Activated T-helper 2 cell treated with anti-CD3 and anti-CD28 coated beads, Interferon-gamma antibody, Interleukin-2, Interleukin-4, amounts not matched to agents 10 μg/mL and 5 μg/mL and 100 μg/mL, durations not matched to agents 14 hours and 24 hours and 36 hours (primary cell): ENCODE measurements at places on chromosomes 1 and 21.

GRCh38 chr1:151847867-151848596 lies 5.5 kb downstream of the THEM5 start:
- DNase-seq = no peak

DNA sequence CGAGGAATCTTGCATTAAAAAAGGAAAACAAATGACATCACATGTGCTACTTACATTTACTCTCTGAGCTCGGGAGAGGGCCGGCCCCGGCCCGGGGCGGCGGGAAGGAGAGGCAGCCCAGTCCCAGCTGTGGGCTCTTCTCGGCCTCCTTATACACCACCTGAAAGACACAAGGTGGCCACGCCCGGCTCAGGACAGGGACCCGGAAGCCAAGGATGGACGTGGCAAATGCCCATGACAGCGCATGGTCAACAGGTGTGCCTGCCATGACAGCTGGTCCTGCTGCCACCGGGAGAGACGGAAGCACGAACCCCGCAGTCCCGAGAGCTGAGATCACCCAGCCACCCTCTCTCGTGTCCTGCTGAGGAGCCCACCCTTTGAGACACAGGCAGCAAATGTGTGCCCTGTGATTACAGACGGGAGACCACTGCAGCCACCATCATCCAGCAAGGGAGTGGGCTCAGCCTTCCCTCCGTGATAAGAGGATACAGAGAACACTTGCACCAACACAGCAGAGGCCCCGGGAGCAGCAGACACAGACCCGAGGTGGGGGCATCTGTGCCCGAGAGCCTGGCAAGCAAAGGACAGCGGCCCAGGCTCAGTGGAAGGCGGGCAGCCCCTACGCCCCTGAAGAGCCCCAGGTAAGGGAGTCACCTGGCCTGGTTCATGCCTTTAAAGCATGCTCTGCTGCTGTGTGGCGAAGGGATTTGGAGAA lies 8.7 kb downstream of the TPRG1L start:
- no peak for DNase-seq

DNA sequence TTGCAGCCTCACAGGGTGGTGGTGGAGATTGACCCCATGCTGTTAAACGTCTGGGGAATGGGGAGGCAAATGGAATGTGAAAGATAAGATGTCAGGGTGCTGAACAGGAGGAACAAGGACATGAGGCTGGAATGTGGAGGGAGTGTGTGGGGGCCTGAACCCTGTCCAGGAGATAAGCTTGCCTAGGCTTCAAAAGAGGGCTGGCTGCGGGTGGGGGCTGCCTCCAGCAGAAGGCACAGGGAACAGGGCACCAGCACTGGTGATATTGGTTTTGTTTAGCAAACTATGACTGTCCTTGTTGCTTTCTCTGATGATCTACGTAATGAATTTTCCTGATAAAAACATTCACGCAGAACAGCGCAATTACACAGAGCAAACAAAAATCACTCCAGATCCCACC lies 52.4 kb upstream of the LRP8 start:
- no peak for DNase-seq

DNA sequence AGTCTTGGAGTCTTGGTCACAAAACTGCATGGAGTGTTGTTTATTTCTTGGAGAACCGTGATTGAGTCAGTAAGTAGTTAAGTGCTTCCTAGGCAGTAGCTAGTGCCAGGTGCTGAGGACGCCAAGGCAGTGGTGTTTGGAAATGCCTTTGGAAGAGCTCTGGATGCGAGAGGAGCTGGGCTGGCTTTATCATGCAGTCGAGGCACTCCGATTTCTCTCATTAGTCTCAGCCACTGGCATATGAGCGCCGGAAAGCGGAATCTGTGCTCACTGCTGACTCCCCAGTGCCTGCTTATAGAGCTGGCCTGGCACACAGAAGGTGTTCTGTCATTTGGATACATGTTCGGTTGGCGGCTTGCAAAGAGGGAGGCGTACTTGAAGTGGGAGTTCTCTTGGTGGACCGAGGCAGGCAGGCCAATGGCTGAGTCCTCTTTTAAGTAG lies 3.6 kb downstream of the TENT5C start:
- DNase-seq = no peak

DNA sequence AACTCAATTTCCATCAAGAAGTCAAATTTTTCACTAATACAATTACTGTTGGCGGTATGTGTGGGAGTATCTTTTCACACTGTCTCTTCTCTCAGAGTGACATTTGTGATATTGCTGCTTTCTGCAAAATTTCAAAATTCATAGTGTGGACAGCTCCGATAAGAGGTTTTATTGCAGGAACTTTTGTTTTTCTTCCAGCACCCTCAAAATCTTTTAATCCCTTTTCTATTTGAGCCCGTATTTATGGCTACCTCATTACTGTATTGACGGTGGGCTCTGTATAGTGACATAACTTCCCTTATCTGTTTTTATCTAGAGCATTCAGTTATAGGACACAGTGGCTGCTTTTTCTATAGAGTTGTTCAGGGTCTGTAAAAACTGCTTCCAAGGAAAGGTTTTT lies 794.4 kb upstream of the TMPRSS15 start:
- no peak for DNase-seq

DNA sequence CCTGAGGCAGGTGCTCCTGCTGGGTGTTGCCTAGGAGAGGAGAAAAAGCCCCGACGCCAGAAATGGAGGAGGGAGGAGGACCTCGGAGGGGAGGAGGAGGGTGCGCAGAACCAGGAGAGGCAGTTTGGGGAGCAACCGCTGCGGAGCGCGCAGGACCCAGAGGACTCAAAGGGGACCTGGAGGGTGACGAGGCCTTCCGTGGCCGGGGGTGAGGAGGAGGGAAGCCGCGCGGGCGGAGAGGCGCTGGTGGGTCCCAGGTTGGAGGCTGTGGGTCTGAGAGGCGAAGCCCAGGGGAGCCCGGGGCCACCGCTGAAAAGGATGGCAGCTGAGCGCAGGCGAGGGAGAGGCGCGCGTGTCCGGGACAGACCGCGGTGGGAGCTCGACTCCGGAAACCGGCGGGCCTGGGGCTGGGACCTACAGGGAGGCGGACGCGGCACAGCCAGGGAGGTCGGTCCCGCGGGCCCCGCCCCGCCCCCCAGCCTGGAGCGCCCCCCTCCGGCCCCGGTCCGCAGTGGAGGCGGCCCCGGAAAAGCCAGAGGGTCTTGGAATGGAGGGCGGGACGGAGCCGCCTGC lies 15.1 kb downstream of the RNF223 start:
- peak; percentile 54 for DNase-seq

- no peak for DNase-seq
These were observed 805.6 kb upstream of the CXADR start for GRCh38 chr21:16707274-16707673.

DNA sequence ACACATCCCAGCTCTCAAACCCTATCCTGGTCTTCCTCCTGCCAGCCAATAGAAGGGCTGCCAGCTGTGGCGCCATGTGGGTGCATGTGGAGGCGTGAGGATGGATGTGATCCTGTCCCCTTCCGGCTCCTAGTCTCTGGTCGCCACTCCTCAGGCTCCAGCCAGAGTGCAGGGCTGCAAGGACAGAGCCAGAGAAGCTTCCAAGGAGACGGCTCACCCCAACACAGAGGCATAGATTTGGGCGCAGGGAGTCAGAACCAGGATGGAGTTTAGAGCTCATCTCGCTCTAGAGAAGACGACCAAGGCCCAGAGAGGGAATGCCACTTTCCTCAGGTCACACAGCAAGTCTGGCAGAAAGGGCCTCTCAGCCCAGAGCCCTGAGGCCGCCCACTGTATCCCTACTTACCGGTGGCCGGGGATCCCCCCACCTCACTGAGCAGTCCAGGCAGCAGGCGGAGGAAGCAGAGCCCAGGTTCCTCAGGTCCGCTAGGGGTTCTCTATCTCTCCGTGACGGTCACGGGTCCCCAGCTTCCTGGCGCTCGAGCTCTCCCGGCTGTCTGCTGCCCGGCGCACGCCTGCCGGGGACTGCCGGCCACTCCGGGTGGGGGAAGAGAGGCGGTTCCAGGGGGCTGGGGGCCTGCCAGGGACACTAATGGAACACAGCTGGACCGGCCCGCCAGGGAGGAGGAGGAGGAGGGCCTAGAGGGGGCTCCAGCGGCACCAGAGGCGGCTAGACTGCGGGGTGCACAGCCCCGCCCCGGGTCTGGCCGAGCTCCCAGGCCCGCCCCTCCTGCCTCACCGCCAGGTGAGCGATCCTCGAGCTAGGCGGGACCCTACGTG lies at the start of gene COL16A1:
TSS of gene COL16A1 (minus strand) at position 587 of the 840 bp plus-strand sequence. CDS start 1,824 bp downstream, outside the sequence.
- no peak for DNase-seq

- no peak for DNase-seq
These were observed 824.3 kb upstream of the PRMT6 start for GRCh38 chr1:106232128-106232527.

GRCh38 chr1:83854456-83854855 lies 144.5 kb downstream of the TTLL7 start:
- DNase-seq = no peak

DNA sequence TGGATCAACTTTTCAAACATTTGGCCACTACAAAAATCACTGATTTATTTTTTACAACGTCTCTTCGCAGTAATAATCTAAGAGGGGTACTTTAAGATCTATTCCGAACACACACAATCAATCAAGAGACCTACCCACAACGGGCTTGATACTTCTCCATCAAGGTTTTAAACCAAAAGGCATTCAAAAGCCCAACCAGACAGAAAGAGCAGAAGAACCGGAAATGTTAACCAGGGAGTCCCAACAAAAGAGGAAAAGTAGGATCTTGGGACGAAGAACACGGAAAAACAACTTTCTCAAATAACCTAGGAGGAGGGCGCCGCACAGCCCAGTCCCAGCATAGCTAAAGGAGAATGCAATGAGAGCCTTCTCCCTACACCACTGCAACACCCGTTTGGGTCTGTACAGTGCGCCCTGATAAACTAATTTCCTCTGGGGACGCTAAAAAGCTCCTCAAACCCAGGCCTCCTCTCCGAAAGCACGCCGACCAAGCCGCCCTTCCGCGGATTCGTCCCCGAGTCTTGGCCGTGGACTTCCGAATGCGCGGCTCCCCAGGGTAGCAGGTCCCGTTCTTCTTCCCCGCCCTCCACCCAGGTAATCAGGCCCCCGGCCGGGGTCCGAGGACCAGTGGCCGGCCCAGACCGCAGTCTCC lies 623 bp downstream of the RPL22 start:
- DNase-seq = peak; percentile 26
